Activated naive CD8-positive, alpha-beta T cell treated with anti-CD3 and anti-CD28 coated beads for 36 hours (primary cell): ENCODE measurements at places on chromosomes 2 and 18. TPM values are rescaled to one million over a fixed set of nuclear protein-coding genes. Genes with fewer than 3 reads are reported as not detected.

- H3K27ac ChIP-seq, result no peak overlapping the region
- no peaks in the 10 kb centered on the region for H3K27me3 ChIP-seq
- peaks cover 22% of the 10 kb centered on the region for H3K4me1 ChIP-seq
- peaks cover 14% of the 10 kb centered on the region for H3K36me3 ChIP-seq
Observed at GRCh38 chr2:217731805-217732204, 271.0 kb downstream of the TNS1 start.

DNA sequence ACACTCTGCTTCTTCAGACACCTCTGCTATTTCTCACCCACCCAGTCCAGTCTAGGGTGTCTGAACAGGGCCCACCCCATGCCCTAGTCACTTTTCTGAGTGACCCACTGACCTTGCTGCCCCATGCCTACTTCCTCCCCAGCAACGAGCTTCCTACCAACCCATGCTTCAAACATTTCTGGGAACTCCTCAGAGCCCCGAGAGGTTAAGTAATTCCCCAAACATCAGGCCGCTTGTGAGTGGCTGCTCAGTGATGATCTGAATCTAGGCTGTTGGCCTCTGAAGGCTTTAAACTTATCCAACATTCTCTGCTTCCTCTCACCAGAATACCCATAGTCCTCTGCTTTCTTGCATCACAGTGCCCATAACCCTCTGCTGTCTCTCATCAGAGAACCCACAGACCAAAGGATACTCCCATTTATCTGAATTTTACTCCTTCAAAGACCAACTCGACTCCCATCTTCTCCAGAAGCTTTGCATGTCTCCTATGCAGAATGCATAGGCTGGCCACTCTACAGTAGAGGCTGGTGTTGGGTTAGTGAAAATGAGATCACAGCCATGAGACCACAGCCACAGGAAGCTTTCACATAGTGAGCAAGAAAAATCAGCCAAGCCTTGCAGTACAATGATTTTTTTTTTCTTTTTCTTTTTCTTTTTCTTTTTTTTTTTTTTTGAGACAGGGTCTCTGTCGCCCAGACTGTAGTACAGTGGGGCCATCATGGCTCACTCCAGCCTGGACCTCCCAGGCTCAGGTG is 309.5 kb upstream of the LYPD1 start:
- no peak for DNase-seq
- H3K4me3 ChIP-seq, result no peak overlapping the region
- H3K4me1 ChIP-seq, result no peaks in the 10 kb centered on the region
- H3K27me3 ChIP-seq, result no peaks in the 10 kb centered on the region

DNA sequence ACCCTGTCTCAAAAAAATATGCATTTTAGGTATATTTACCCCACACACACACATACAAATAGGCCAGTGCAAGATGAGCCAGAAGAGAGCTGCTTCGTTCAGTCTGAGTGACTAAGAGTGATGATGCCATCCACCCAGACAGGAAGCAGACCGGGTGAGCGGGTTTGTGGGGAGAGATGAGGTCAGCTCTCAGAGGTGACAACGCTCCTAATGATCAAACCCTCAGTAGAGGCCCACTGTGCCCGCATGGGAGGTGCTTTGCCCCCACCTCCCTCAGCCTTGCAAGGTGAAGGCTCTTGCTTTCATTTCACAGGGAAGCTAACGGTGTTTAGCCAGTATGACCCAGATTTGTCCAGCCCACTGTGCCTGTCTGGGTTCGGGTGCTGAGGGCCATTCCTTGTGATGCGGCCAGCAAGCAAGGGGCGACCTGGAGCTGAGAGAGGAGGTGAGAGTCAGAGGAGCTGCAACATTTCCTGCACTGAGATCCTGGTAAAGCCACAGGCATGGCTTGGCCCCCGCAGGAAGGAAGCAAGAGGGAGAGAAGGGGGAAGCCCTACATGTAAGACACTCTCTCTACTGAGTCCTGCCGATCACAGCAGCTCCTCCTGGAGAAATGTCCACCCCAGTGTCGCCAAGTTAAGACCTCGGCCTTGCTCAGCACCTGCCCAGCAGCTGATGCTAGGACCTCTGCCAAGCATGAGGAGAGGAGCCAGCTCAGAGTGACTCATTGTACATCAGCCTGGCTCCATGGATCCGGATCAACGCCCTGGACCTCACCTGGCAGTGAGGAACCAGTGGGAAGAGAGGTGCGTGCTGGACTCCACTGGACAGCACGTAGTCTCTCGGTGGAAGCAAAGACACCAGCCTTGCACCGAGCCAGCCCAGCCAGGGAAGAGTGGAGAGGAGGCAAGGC is 37.0 kb downstream of the NIFK start:
- DNase-seq, result peak; percentile 87
- peak overlapping the region; percentile 89 for H3K27ac ChIP-seq
- peak overlapping the region; percentile 77 for H3K4me3 ChIP-seq
- H3K27me3 ChIP-seq, result no peaks in the 10 kb centered on the region
- no peaks in the 10 kb centered on the region for H3K36me3 ChIP-seq

Gene SETBP1
- total RNA-seq, result 3.8 TPM

DNA sequence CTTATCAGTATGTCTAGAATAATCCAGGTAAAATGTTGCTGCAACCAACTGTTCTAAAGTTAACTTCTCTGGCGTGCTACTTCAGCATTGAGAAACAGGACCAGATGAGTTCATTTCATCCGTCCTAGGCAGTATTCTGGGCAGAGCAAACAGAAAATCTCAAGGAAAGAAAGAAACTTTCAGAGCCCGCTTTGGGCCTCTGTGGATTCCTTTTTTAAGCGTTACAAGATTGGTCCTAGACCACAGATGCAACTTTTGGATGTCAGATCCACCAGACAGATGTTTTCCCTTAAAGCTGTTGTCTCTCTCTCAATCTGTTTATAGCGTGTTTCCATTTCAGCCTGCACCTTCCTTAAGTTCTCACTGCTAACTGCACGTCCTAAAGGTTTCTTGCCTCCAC is 75.0 kb downstream of the BCL2 start:
- peaks cover 35% of the 10 kb centered on the region for H3K4me1 ChIP-seq
- H3K27me3 ChIP-seq, result no peaks in the 10 kb centered on the region
- DNase-seq, result no peak
- no peak overlapping the region for H3K4me3 ChIP-seq

DNA sequence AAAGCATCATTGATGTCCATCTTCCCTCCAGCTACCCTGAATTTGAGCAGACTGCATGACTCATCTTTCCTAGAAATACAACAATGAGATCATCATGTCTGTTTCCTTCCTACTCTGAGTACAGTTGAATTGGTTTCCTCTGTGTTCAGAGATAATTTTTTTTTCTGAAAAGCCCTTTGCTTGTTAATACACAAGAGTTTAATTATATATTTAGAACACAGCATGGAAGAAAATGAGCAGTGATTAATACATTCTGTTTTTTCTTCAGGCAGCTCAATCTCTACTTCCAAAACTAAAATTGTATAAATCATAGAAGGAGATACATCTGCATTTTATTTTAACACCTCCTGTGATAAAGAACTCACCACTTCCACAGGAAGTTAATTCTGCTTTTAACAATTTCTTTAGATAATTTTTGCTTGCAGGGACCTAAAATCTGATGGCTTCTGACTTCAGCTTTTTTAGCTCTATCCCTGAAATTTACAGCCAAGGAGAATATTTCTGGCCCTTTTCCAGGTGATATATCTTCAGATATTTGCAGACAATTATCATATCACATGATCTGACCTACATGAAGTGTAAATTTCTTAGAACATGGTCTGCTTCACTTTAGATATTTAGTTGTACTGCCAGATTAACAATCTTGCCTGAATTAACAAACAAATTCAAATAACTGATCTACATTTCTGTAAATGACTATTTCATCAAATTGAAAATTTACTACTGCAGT is 249.0 kb downstream of the TRIB2 start:
- DNase-seq, result no peak
- H3K36me3 ChIP-seq, result no peaks in the 10 kb centered on the region
- H3K4me3 ChIP-seq, result peak overlapping the region; percentile 32
- peaks cover 37% of the 10 kb centered on the region for H3K27me3 ChIP-seq
- peak overlapping the region; percentile 47 for H3K27ac ChIP-seq
- peaks cover 22% of the 10 kb centered on the region for H3K4me1 ChIP-seq

Gene EDAR
- 0.21 TPM for total RNA-seq

DNA sequence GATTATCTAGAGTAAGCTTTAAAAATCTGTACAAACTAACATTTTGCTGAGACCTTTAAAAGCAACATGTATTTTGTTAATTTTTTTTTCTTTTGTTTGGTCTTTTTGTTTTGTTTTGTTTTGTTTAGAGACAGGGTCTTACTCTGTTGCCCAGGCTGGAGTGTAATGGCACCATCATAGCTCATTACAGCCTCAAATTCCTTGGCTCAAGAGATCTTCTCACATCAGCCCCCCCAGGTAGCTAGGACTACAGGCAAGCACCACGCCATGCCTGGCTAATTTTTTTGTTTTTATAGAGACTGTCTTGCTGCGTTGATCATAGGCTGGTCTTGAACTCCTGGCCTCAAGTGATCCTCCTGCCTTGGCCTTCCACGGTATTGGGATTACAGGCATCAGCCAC is 23.1 kb downstream of the RBBP8 start:
- H3K27me3 ChIP-seq, result no peaks in the 10 kb centered on the region
- H3K27ac ChIP-seq, result no peak overlapping the region
- no peak for DNase-seq
- peaks cover 53% of the 10 kb centered on the region for H3K36me3 ChIP-seq
- H3K4me3 ChIP-seq, result no peak overlapping the region

DNA sequence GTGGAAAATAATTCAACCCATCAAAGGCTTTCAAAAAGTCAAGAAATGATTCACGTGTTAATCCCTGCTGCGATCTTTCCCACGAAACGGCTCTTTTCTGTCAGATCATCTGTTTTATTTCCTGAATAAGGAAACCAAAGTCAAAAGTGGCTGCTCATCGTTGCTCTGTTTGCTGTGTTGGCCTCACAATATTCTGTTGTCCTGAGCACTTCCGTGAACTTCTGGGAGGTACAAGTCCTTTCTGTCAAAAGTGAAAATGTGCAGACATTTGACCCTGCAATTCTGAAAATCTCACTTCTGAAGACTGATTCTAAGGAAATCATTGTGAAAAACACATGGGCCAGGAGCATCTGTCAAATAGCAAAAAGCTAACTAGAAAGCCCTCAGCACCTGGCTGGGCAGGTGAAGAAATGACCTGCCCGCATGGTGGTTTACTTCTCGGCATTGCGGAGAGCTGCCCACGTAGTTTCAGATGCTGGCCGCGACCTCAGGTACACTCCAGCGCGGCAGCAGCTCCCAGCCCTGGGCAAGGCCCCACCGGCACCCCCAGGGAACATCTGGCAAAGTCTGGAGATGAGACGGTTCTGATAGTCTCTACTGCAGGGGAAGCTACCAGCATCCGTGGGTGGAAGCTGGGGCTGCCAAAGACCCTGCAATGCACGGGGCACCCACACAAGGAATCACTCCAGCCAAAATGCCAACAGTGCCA is 31.9 kb upstream of the GPC1 start:
- no peak overlapping the region for H3K4me3 ChIP-seq
- no peak for DNase-seq
- peaks cover 5% of the 10 kb centered on the region for H3K4me1 ChIP-seq
- H3K27me3 ChIP-seq, result no peaks in the 10 kb centered on the region
- H3K27ac ChIP-seq, result no peak overlapping the region

- no peaks in the 10 kb centered on the region for H3K36me3 ChIP-seq
- DNase-seq, result no peak
- H3K4me1 ChIP-seq, result no peaks in the 10 kb centered on the region
- no peak overlapping the region for H3K27ac ChIP-seq
Observed at GRCh38 chr2:14999114-14999661, 366.7 kb downstream of the LRATD1 start.

Gene GKN2
- total RNA-seq, result not detected

GRCh38 chr2:29787473-29788465 is 133.6 kb downstream of the ALK start:
- peaks cover 17% of the 10 kb centered on the region for H3K27me3 ChIP-seq
- H3K4me1 ChIP-seq, result no peaks in the 10 kb centered on the region
- DNase-seq, result no peak
- H3K36me3 ChIP-seq, result no peaks in the 10 kb centered on the region
- no peak overlapping the region for H3K4me3 ChIP-seq
- no peak overlapping the region for H3K27ac ChIP-seq

DNA sequence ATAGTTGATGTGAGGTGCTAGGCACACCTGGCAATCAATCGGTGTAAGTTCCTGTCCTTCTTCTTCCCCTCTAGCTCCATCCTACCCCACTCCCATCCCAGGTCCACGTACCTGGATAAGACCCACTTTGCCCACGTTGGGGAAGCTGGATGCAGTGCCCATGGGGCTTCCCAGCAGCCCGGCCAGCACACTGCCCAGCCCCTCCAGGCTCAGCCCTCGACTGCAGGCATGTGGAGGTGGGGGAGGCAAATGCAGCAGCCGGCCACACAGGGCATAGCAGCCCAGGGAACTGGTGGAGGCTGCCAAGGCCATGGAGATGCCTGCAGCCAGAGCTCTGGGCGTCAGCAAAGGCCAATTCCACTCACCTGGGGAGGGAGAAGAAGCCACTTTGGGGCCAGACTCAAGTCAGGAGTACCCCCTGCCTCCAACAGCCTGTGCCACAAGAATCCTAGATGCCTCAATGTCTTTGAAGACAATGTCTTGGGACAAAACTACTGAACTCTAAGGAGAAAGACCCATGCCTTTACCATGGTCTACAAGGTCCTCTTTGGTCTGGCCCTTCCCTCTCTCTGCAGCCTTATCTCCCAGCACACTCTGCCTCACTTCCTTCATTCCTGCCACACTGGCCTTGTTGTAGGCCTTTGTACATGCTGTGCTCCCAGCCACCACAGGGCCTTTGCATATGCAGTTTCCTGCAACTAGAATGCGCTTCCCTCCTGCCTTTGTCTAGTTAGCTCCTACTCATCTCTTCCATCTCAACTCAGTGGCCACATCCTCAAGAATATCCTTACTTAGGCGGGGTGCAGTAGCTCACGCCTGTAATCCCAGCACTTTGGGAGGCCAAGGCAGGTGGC is 4.5 kb downstream of the SLC23A3 start:
- H3K27ac ChIP-seq, result no peak overlapping the region
- no peaks in the 10 kb centered on the region for H3K36me3 ChIP-seq
- peaks cover 13% of the 10 kb centered on the region for H3K4me1 ChIP-seq
- DNase-seq, result no peak
- no peak overlapping the region for H3K4me3 ChIP-seq

- no peak overlapping the region for H3K27ac ChIP-seq
- H3K27me3 ChIP-seq, result no peaks in the 10 kb centered on the region
- H3K36me3 ChIP-seq, result no peaks in the 10 kb centered on the region
- no peak overlapping the region for H3K4me3 ChIP-seq
Observed at GRCh38 chr2:150357770-150358467, 129.5 kb downstream of the RND3 start.

Gene ACAA2
- total RNA-seq, result 76.3 TPM

Gene TRIP12
- 227 TPM for total RNA-seq

GRCh38 chr18:37712776-37713175 is 147.2 kb upstream of the CELF4 start:
- no peak overlapping the region for H3K4me3 ChIP-seq
- H3K27ac ChIP-seq, result no peak overlapping the region
- H3K36me3 ChIP-seq, result no peaks in the 10 kb centered on the region
- no peak for DNase-seq
- H3K27me3 ChIP-seq, result no peaks in the 10 kb centered on the region

Gene PCARE
- not detected for total RNA-seq
